ENCODE measurements at places on chromosomes 2 and 18.

DNA sequence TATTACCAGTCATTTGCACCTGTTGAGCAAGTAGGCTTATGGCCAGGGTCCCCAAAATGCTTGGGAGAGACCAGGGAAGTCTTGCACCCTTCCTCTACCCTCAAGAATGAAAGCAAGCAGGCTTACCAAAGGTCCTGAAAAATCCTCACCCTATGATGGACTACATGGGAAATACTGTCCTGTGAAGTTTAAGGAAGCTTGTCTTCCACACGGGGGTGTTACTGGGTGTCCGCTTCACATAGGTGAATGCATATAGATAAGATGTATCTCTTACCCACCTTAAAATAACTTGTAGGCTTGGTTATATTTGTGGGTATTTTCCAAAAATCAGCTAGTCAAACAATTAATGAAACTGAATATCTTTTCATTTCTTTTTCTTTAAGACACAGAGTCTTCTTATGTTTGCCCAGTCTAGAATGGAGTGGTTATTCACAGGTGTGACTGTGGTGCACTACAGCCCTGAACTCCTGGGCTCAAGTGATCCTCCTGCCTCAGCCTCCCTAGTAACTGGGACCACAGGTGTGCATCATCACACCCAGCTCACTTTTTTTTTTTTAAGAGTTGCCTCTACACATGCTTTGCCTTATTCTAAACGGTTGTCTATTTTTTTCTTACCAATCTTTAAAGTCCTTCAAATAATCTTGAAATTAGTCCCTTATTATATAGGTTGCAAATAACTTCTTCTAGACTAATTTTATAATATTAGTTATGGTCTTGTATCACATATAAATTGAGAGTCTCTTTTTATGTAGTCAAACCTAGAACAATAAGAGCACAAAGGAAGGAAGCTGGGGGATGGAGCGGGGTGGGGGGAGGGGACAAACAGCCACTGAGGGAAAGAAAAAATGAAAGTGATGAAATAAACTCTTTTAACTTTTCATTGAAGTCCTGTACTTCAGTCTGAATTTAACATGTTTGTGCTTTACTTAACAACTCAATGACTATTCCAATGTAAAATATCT is 49.0 kb downstream of the CERKL start:
- no peak for DNase-seq

DNA sequence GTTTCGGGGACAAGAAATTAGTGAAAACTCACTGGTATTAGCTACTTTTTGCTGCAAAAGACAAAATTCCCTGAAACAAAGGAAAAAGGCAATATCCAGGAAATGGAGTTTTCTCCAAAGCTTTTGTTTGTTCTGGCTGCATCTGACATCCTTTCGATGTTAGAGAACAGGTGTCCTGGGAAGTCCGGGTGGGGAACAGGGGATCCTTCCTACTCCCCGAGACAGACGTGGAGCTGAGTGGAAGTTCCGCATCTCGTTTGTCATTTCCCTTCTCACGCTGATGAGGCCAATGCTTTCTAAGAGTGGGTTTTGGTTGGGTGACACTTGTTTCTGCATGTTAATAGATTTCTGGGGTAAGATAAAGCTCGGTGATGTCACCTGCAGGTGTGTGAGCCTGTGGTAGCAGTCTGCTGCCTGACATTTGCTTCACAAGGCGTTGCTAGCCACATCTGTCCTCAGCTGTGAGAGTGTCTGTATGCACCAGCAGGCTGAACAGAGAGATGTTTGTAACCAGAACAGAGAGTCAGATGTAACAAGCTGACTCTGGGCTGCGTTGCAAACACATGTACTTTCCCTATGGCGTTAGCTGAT is 125.9 kb downstream of the ACOXL start:
- DNase-seq = no peak

GRCh38 chr18:10971717-10972116 is 177.7 kb downstream of the PIEZO2 start:
- DNase-seq = no peak

DNA sequence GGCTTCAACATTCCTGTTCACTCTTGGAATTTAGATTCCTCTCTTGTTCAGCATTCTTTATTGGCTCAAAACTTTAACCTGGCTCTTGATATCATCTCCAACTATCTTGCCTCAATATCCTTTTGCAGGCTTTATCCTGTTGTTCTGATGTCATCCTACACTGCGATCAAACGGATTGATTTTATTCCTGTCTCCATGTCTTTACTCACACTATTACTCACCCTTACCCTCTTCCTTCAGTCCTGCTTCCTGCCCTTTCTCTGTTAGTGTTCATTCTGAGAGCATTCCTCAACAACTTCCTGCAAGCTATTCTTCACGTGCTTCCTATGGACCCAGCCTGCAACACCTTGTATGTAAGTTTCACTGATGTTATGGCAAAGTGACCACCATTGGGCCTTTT is 264.7 kb downstream of the RNF152 start:
- no peak for DNase-seq

- DNase-seq = no peak
Observed at GRCh38 chr18:22204214-22204536, 34.8 kb downstream of the GATA6 start.

DNA sequence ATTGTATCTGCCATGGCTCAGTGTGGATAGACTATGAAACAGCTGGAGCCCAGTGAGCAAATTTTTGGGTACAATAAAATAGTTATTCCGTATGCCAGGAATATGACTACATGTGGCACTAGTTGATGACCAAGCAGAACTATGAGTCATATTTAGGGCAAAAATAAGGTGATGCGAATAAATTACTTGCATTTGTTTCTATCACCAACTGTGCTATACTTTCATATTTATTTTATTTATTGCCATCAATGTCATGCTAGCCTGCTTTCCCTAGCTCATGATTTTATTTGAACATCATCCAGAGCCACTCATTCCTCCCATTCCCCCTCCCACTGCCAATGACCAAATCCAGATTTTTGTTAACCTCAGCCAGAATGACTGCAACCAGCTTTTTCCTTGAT is 13.3 kb upstream of the FAP start:
- no peak for DNase-seq

DNA sequence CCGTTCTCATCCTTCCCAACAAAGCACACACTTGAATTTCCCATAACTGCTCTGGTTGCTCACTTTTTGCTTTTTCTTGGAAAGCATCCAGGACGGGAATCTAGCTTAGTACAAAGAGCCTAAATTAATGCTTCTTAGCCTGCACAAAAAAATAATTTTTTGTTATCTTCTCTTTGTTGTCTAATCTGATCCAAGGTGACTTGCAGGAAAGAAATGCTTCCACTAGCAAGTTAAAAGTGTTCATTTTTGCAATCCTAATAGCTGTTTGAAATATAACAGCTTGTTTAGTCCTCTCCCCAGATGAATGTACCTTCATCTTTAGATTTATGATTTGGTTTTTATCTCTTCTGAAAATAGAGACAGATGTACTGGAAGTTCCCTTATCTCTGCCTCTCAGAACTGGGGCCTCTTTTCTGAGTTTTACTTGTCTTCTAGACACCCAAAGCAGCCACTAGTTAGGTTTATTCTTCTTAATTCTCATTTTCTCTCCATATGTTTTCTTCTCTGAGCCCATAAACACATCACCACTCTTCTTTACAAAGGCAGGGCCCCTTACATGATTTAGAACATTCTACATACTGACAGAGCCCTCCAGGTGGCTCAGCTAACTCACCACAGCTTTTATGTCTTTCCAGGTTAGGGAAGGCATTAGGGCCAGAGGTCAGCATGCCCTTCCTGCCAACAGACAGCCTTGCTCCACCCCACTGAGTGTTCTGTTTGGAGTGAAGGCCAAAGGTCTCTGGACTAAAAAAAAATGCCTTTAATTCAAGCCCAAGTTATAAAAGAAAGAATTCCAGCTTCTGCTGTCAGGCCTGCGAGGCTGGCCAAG is 74.7 kb upstream of the MAP4K3 start:
- DNase-seq = no peak

DNA sequence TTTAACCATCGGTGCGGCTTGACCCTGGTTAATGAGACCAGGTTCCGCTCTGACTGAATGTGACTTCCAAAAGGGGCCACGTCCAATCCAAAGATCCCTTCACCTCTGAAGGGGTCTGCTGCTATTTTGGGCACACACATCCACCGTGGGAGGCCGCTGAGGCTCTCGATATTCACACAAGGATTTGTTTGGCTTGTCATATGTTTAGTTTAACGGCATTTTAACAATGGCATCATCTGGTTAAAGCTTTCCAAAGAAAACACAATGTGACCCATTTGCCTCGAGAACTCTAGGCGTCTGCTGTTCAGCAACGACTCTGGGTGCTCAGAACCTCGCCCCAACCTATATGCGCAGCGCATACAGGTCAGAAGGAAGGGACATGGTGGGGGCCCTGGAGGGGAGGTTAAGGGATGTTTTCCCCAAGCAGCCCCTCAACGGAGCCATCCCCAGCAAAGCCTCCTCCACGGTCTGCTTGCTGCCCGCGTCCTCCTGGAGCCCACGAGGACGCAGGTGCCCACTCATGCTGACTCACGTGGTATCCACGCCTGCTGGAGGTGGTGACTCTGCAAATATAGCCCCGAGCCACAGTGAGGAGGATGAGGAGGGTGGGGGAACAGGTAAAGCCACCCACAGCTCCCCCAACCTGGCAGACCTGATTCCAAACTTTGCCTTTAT is 260.3 kb downstream of the HDAC4 start:
- no peak for DNase-seq

- DNase-seq = peak; percentile 52
Observed at GRCh38 chr2:46339676-46340459, 42.7 kb downstream of the EPAS1 start.

DNA sequence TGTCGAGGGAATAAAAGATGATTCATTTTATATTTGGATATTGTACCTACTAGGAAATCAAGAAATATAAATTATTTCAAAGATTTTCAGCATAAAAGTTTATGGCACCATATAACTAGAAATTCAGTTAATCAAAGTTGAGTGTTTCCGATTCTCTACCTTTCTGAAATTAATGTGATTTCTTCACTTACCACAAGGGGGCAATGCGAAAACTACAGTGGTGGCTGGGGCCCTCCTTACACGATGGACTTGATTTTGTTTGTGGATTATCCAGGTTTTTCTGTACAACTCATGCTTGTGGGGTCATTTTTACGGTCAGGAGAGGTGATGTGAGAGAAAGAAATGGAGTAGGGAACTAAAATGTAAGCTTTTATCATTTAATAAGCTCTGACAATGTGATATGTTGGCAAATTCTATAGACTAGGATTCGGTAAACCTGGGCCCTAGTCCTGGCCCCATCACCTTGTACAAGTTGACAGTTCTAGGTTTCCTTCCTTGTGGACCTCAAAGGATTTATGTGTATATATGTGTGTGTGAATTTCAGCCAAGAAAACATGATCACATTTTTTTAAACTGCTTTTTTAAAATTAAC is 47.6 kb downstream of the G6PC2 start:
- no peak for DNase-seq

DNA sequence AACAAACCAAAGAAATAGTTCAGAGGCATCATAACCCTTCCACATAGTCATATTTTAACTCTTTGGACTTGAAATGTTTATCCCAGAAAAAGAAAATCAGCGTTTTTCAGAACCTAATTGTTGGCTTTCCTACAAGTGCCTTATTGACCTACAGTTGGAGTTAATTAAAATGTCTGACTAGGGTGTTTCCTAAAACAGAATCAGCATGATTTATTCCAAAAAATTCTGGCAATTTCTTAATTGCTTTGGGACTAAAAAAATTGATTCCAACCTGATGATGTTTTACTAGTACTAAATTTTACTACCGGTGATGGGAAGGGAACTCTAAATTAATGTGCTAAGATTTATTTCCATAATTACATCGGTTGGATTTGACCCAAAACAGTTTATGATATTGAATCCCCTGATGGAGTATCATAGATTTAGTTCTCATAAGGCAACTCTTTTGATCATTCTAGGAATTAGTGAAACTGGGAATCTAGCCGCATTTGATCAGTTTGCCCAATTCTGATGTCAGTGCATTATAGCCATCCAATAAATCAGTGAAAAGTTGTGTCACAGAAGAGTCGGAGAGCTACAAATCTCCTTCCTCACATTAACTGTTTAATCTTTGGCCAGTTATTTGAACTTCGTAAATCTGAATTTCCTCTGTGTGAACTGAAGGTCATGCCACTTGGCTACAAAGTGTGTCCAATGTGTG is 134.3 kb upstream of the DSEL start:
- no peak for DNase-seq

GRCh38 chr2:32356681-32357317 is at the start of gene BIRC6:
BIRC6 (plus strand) TSS chr2:32357023; CDS start chr2:32357162, 139 bp downstream.
- peak; percentile 99 for DNase-seq

DNA sequence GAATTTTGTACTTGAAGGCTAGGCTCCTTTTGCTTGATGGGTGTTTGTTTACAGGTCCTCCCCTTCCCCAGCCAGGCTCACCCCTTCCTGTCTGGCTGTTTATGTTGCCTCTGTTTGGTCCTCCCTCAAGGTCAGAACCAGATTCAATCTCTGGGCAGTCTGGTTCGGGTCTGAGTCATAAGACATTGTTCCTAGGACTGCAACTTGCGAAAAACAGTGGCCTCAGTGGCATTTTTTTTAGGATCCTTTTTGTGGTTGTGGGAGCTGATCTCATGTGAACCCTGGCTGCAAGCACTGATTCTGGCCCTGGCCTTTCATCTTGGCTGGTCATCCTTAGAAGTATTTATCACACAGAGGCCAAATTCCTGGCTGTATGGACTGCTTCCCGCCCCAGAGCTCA is 370.4 kb downstream of the CLIP4 start:
- no peak for DNase-seq

DNA sequence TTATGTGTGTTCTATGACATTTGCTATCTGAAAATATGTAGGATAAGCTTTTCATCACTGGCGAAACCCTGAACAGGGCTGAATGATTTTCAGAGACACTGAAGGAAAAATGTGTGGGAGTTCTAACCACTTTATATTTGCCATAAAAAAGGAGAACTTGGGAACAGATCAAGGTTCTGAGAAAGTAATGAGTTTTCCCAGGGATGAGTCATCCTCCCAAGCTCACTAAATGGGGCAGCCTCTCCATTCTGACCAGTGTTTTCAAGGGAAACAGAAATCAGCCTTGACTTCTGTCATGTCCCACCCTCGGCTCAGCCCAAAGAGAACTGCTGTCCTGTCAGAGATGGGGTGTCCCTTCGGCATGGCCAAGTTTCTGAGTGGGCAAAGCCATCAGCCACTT is 2109.8 kb upstream of the CELF4 start:
- no peak for DNase-seq

DNA sequence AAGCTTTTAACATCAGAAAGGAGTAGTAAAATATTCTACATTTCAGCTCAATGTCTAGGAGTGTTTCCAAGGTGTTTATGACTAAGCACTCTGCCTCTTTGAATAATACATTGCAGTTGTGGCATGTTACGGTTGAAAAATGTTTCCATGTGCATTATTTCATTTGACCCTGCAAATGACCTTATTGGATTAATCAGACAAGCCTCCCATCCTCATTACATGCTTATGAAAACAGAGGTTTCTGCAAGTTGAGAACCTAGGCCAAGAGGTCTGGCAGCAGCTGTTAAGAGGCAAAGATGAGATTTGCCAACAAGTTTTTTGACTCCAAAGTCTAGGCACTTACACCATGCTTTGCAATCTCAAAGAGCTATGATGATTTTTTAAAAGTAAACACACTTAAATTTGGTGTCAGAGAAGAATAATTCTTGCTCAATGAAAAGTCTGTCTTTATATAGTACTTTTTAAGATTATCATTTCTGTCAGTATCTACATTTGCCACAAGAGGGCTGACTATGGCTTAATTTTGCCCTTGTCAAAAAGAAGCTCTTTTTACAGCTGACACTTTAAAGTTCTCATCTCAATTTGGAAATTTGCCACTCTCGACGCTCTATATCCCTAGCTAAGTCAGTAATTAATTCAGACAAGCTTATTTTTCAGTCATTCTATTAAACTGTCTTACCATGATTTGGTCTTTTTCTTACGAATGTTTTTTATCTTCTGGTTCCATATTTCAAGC is 260.6 kb downstream of the PAX3 start:
- DNase-seq = no peak

GRCh38 chr2:200296118-200296517 is 10.4 kb upstream of the SPATS2L start:
- no peak for DNase-seq

Data from large intestine (tissue), 12 donors.